ENCODE measurements at places on chromosomes 7 and 10.
A peak's percentile ranks its signal among the peaks of the same experiment; 100 is the strongest.

GRCh38 chr10:126087153-126087680 is 190.9 kb downstream of the FANK1 start:
- no peak for DNase-seq

GRCh38 chr10:24721229-24722106 is 2.2 kb downstream of the ARHGAP21 start:
- peak; percentile 45 for DNase-seq

GRCh38 chr7:43195768-43196167 is 83.3 kb downstream of the HECW1 start:
- DNase-seq, result no peak

DNA sequence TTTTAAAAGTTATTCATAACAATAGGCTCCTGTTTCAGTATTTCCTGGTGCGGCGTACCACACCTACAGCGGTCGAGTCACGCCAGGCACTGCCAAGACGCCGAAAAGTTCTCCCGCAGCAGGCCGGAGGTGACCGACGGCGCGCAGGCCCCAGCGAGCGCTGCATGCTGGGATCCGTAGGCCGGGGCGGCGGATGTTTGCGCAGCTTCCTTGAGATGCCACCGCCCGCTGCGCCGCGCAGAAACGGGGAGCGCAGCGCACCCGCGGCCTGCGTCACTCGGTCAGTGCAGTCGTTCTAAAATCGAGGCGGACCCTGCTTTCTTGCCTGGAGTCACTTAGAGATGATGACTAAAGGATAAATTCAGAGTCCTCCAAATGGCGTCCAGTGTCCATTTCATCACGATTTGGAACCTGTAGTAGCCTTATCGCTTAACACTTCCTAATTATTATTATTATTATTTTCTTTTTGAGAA is 1.3 kb upstream of the KIF11 start:
- DNase-seq, result peak; percentile 98

DNA sequence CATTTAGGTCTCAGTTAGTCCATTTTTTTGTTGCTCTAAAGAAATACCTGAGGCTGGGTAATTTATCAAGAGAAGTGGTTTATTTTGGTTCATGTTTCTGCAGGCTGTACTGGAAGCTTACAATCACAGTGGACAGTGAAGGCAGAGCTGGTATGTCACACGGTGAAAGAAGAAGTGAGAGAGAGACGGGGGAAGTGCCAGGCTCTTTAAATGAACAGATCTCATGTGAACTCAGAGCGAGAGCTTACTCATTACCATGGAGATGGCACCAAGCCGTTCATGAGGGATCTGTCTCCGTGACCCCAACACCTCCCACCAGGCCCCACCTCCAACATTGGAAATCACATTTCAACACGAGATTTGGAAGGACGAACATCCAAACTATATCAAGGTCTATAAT is 18.9 kb upstream of the PNLIPRP3 start:
- DNase-seq, result peak; percentile 5

GRCh38 chr7:130429019-130429418 is 11.8 kb downstream of the CEP41 start:
- no peak for DNase-seq

- peak; percentile 22 for DNase-seq
Observed at GRCh38 chr10:77987671-77988255, 41.6 kb downstream of the POLR3A start.

DNA sequence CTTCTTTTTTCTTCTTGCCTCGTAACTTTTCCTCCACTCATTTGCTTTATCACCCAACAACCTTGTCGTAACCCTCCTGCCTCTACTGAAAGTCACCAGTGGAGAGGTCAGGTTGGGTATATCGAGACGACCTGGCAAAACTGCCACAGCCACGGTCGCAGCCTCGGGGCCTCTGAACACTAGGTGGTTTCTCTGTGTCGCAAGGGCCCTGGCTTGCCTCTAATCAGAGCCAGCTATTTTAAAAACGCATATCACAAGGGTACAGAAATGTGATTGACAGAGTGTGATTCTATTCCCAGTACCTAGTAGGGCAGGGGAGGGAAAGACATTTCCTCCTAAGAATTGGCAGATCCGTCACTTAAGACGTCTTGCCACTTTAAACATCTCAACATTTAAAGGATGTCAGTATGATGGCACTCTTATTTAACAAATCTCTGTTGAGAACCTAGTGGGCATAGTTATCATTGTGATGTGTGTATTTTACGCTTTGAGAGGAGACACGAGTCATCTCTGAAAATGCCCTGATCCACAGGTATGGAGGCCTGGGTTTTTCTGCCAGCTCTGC is 197.5 kb downstream of the ARHGAP21 start:
- no peak for DNase-seq

GRCh38 chr7:116499168-116500077 is at the start of gene CAV2:
CAV2 (plus strand) TSS chr7:116499738; CDS start chr7:116499782, 44 bp downstream.
- peak; percentile 76 for DNase-seq

DNA sequence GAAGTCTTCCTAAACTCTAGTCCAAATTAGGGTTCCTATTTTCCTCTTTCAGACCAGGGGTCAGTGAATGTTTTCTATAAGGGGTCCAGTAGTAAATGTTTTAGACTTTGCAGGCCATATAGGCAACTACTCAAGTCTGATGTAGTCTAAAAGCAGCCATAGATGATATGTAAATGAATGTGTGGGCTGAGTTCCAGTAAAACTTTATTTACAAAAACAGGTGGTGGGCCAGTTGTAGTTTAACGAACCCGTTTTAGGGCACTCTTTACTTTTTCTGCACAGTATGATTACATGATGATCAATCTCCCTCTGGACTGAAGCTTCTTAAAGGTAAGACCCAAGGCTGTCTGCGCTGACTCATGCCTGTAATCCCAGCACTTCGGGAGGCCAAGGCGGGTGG is 243.6 kb downstream of the CAMK1D start:
- DNase-seq, result no peak

- DNase-seq, result peak; percentile 55
Observed at GRCh38 chr7:34191771-34192479, 286.6 kb downstream of the BMPER start.
